T-helper 17 cell (primary cell): ENCODE measurements at places on chromosomes 1 and 21.
A peak's percentile ranks its signal among the peaks of the same experiment; 100 is the strongest.

GRCh38 chr1:98260839-98261238, 340.0 kb upstream of the DPYD start:
- DNase-seq = no peak

DNA sequence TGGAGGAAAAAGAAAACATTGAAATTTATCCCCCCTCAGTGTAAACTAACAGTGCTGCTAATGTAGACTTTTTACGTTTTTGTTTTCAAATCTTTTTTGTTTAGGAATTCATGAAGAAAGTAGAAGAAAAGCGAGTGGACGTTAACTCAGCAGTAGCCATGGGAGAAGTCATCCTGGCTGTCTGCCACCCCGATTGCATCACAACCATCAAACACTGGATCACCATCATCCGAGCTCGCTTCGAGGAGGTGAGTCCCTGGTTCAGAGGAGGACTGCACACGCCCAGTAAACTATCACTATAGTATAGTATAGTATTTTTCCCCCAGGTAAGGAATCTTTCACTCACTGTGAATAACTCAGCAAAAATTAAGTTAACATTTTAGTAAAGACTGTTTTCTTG, 37.8 kb upstream of the BMP8A start:
- no peak for DNase-seq

DNA sequence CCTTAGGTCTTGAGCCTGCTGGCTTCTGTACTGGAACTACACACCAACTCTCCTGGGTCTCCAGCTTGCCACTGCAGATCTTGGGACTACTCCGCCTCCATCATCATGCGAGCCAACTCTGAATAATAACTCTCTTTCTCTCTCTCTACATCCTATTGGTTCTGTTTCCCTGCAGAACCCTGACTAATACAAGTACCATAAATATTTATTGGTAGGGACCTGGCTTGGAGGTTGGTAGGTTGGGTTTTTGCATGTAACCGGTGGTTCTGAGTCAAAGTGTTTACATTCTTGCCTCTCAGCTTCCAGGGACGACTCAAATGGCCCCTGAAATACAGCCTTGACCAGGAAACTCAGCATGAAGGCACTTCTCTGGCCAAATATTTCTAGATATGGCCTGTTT, 110.4 kb downstream of the KCND3 start:
- no peak for DNase-seq

- DNase-seq = peak; percentile 41
Measured at GRCh38 chr1:18955441-18956192, 859 bp downstream of the IFFO2 start.

DNA sequence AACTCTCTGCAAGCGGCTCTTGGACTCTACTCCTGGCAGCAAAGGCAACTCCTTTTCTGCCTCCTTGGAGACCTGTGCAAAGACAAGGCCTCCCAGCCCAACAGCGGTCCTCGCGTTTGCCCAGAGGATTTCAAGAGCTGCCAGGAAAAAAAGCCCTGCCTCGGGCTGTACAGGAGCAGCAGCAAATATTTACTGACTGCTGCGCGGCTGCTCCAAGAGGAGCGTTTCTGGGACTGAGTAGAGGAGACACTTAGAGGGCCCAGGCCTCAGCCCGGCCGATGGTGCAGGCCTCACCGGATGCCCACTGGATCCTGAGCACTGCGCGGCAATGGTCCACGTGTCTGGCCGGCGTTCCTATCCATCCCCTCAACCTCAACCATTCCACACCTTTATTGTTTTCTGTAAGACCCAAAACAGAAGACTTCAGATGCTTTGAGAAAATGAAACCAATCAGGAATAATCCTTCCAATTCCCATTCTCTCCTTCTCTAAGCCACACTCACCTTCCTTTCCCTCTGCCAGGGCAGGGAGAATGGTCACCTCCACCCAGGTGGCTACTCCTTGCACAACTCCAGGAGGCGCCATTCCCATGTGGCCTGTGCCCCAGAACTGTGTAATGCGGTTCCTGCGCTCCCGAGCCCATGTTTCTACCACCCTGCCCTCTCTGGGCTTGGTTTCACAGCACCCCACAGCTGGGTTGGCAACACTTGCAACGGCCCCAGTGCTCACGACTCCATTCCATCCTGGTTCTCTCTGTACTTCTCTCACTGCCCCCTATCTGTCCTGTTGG, 215.8 kb downstream of the TRABD2B start:
- no peak for DNase-seq

DNA sequence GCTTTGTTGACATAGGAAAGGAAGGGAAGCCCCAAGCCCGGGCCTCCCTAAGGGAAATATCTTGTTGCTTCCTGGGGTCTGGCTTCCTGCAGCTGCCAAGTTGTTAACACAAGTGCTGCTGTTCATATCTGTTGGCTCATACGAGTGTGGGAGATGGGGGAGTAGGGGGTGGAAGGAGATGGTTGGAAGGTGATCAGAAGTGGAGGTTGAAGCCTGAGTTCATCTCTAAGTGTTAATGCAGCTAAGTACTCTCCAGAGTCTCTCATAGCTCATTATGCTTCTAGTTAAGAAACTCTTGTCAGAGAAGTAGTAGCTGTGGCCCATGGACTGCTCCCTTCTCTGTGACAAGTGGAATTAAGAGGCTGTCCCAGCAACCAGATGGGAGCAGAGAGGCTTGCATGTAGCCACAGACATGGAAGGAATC, 319.2 kb upstream of the SPAG17 start:
- DNase-seq = no peak

DNA sequence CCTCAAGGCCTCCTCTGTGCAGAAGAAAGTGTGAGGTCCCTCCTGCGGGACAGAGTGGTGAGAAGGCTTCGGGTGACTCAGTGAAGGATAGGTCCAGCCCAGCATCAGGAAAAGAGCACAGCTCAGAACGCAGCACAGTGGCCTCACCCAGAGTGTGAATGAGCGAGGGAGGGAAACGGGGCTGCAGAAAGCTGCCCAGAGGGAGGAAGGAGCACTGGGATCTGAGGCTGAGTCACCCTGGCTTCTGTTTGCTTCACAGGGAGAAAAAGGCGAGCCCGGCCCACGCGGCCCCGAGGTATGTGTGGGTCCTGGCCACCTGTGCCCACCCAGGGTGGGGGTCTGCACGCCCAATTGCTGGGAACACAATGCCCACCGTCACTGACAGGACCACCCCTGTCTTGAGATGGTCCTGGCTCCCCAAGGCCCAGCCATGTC, 24.3 kb downstream of the COL6A2 start:
- DNase-seq = peak; percentile 6

DNA sequence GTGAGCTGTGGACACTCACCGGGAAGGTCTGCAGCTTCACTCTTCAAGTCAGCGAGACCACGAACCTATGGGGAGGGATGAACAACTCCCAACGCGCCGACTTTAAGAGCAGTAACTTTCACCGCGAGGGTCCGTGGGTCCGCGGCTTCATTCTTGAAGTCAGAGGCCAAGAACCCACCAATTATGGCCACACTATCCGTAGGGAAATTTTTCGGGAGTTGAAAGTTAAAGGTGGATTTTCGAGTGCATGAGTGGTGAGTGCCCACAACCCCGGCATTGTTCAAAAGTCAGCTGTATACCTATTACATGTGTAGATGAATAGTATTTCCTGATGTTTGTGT, 19.7 kb downstream of the EXOC8 start:
- no peak for DNase-seq

- DNase-seq = no peak
Measured at GRCh38 chr1:197786280-197786679, 11.0 kb upstream of the DENND1B start.

DNA sequence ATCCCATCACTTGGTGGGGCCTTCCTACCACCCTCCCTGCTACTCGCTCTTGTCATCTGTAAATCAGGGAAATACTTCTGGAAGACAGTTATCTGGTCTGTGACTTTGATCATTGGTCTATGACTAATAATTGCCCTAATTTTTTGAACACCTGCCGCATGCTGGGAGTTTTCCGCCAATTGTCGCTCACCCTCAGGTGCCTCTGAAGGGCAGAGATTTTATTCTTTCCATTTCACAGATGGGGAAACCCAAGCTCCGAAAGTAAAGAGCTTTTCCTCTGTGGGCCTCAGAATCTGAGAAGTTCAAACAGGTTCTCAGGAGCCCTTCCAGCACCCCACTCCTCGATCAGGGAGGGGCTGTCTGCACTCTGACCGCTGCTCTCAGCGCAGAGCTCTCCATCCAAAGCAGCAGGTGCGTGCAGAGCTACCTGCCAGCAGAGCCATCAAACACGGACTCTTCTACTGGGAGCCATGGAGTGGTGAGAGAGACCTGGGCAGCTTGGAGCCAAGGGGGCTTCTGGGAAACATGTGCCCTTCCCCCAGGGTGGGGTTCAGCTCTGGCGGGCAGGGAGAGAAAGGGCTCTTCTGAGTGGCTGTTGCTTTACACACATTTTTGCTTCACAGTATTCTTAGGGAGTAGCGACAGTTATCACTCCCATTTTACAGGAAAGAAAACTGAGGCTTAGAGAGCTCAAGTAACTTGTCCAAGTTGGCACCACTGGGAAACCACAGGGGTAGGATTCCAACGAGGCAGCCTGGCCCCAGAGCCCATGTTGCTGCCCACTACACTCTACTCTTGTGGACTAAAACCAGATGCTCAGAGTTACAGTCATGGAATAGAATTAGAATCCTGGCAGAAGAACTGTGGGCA, 5.8 kb upstream of the RUNX3 start:
- DNase-seq = no peak

- no peak for DNase-seq
Measured at GRCh38 chr1:167935216-167936067, 1.0 kb upstream of the DCAF6 start.

- no peak for DNase-seq
Measured at GRCh38 chr1:101371259-101371658, 134.4 kb downstream of the S1PR1 start.

DNA sequence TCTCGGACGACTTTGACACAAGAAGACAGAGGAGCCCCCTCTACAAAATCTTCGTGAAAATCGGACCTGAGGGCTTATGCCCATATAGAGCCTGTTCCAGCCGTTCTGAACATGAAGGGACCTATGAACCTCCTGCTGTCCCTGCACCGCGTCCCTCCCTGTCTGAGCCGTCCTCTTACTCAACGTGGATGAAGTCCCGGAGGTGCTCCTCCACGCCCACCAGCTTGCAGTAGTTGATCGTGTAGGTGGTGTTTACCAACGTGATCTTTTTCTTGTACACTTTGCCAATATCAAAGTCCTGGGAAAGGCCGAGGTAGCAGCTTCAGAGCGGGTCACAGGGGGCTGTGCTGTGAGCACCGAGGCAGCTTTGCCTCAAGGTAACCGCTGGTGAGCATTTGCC, 40.0 kb downstream of the CFAP74 start:
- no peak for DNase-seq

- no peak for DNase-seq
Measured at GRCh38 chr1:192698731-192699130, 62.8 kb downstream of the RGS13 start.

DNA sequence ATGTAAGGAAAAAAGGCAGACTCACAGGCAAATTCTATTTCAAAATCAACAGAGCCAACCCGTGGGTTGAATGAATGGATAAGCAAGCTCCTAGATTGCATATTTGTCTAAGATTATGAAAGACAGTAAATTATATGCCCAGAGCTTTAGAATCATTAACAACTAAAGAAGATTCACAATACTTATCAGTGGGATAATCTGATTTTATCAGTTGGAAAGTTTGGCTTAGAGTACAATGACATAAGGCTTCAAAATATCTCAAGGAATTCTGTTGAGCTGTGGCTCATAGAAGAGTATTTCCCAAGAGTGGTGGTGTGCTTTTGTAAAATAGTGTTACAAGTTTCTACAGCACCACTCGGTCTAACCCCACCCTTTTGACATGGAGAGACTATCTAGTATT, 85.5 kb downstream of the ADAMTS1 start:
- no peak for DNase-seq

DNA sequence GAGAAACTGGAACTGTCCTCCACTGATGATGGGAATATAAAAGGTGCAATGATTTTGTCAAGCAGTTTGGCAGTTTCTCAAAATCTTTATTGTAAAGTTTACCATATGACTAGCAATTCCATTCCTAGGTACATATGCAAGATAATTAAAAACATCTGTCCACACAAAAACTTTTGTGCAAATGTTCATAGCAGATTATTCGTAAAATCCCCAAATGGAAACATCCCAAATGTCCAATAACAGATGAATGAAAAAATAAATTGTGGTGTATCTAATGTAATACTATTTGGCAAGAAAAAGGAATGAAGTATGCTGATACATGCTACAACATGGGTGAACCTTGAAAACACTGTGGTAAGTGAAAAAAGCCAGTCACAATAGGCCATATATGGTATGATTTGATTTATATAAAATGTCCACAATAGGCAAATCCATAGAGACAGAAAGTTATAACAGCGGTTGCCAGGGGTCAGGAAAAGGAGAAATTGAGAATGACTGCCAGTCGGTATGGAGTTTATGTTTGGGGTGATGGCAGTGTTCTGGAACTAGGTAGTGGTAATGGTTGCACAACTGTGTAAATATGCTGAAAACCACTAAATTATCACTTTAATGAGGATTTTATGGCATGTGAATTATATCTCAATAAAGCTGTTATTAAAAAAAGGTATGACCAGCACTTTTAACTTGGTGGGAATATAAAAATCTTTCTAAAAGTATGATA, 81.7 kb upstream of the BEND5 start:
- no peak for DNase-seq

DNA sequence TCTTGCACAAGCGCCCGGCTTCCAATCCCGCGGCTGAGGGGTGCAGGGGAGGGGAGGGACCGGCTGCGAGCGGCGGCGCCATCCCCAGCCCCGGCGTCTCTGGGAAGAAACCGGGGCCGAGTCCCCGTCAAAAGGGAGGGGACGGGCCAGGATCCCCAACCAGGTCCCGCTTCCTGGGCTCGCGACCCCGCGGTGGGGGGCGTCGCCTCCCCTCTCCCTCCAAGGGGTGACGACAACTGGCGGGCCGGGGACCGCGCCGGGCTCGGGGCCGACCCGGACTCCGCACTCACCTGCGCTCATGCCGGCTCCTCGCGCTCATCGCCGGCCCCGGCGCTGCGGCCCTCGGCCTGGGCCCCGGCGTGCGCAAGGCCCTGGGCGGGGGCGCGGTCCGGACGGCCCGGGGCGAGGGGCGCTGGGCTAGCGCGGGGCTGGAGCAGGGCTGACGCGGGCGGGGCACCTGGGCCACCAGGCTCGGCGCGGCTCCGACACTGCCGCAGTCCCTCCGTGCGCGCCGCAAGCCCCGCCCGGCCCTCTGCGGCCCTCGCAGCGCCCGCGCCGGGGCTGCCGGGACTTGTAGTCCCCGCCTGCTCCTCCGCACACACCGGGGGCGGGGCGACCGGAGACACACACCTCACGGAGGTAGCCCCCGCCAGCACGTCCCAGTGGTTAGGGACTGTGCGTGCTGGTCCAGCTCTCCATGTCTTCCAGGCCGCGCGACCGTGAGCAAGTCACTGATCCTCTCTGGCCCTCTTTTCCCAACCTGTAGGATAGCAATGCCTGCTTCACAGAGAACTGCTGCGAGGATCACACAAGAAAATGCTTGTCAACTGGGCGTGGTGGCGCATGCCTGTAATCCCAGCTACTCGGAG, at the start of gene ATP13A2:
Gene ATP13A2, minus strand, starts transcription at position 490 of the 869 bp plus-strand sequence. Its CDS starts 190 bp downstream, at position 300.
- peak; percentile 80 for DNase-seq
